ENCODE measurements at places on chromosomes 16 and 17.

DNA sequence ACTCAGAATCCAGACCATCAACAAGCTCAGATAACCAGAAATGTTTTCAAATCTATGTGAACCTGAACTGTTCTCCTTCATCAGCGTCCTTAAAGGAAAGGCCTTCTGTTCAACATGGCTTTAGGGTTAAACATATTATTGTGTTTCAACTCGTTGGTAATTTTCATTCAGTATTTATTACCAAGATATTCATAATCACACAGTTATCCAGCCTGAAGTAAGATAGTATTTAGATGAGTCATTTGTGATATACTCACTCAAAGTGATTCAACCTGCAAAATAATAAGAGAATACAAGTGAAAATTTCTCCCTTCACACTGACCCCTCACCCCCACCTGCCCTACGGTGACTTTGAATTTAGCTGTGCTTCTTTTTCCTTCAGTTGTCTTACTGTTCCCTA, 3.0 kb downstream of the CYLD start:
- DNase-seq, result peak; percentile 54
- H3K4me3 ChIP-seq, result no peak overlapping the region
- H3K27me3 ChIP-seq, result no peaks in the 10 kb centered on the region
- H3K4me1 ChIP-seq, result peaks cover 28% of the 10 kb centered on the region
- peaks cover 4% of the 10 kb centered on the region for H3K36me3 ChIP-seq

GRCh38 chr17:9513266-9513665, 62.4 kb downstream of the STX8 start:
- no peaks in the 10 kb centered on the region for H3K36me3 ChIP-seq
- no peak for DNase-seq
- H3K4me3 ChIP-seq, result no peak overlapping the region
- H3K4me1 ChIP-seq, result peaks cover 12% of the 10 kb centered on the region
- H3K27me3 ChIP-seq, result no peaks in the 10 kb centered on the region
- no peak overlapping the region for H3K27ac ChIP-seq

- no peaks in the 10 kb centered on the region for H3K27me3 ChIP-seq
- no peaks in the 10 kb centered on the region for H3K36me3 ChIP-seq
- no peaks in the 10 kb centered on the region for H3K4me1 ChIP-seq
- no peak overlapping the region for H3K4me3 ChIP-seq
- DNase-seq, result no peak
These were observed 12.0 kb downstream of the PLA2G10 start for GRCh38 chr16:14682121-14682520.

DNA sequence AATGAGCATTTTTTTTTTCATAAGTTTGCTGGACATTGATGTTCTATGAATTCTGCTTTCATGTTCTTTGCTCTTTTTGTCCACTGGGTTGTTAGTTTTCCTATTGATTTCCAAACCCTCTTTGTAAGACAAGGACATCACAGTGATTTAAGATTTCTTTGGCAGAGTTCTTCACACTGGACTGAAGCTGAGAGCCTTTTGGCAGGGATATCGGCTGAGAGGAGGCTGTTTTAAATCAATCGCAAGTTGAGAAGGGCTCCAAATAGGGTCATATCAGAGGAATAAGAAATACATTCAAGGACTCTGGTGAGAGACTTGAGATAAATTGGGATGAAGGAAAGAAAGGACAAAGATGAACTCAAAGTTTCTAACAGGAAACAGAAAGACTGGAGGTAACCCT, 165.8 kb upstream of the AXIN2 start:
- no peaks in the 10 kb centered on the region for H3K36me3 ChIP-seq
- no peak overlapping the region for H3K4me3 ChIP-seq
- peaks cover 16% of the 10 kb centered on the region for H3K4me1 ChIP-seq
- DNase-seq, result no peak
- H3K27ac ChIP-seq, result no peak overlapping the region

DNA sequence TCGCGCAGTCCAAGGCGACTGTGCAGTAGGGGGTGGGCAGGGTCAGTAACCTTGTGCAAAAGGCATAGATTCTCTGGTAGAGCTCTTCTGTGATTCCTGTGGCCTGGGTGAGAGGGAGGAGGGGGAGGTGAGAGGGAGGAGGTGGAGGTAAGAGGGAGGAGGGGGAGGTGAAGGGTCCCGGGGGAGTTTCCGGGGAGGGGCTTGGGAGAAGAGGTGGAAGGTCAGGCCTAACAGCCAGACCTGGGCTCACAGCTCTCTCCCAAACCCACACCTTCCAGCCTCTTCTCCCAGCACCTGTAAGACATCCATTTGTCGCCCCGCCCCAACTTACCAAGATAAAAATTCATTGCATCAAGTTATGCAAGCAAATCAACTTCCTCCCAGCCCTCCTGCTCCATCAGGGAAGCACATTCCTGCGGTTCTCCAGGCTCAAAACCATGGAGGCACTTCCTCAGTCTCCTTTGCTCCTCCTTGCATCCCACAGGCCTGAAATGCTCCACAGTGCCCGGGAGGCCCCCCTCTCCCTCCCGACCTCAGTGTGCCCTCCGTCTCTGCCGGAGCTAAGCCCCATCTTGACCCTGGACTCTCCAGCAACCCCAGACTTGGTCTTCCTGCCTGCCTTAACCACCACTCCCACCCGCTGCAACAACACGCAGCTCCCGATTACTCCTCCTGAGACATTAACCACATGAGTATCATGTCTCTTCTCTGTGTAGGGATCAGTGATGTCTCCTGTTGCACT, 30.5 kb downstream of the PIK3R6 start:
- no peak overlapping the region for H3K27ac ChIP-seq
- DNase-seq, result peak; percentile 21
- no peaks in the 10 kb centered on the region for H3K27me3 ChIP-seq

Measured in GM23248 (cell line).